ENCODE measurements at places on chromosomes 7 and 10. TPM values are rescaled to one million over a fixed set of nuclear protein-coding genes. Genes with fewer than 3 reads are reported as not detected.
A peak's percentile ranks its signal among the peaks of the same experiment; 100 is the strongest.

DNA sequence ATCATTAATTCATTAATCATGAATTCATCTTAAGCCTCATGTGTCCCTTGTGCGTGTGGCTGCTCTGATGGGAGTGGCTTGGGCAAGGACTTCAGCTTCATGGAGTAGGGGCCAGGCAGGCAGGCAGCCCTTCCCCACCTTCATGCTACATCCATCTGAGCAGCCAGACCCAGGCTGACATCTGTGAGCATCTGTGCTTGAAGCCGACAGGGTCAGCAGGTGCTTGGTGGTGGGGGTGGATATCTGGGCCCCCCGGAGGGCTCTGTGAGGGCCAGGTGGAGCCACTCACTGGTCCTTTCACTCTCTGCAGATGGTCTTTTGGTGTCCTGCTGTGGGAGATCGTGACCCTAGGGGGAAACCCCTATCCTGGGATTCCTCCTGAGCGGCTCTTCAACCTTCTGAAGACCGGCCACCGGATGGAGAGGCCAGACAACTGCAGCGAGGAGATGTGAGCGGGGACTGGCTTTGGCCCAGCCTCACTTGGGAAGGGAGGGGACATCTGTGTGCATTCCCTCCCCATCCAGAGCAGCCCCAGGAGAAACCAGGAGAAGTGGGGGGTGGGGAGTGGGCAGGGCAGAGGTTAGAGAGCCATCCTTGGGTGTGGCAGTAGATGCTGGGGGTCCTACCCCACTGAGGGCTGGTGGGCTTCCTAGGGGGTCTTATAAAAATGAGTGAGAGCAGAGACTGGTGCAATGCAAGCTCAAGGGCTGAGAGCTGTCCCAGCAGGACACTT is 14.7 kb upstream of the CSGALNACT2 start:
- DNase-seq, result no peak

- no peak for DNase-seq
Measured at GRCh38 chr10:49254556-49255318, 44.2 kb upstream of the C10orf71 start.

DNA sequence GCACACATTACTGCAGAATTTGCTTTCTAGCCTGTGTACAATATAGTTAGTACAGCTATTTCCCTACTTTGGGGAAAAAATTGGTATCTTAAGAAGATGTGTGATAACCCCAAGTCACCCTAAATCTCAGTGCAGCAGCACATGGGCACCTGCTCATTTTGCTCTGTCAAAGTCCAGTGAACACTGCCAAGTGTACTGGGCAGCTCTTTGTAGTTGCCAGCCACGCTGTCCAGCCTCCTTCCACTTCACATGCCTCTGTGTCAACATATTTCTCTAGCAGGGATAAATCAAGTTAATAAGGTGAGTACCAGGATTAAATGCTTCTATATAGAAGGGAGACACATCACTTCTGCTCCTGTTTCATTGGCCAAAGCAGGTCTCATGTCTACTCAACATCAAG is 87.1 kb upstream of the CDC14C start:
- DNase-seq, result no peak

GRCh38 chr10:93333278-93333978 is 148.7 kb downstream of the MYOF start:
- DNase-seq, result no peak

DNA sequence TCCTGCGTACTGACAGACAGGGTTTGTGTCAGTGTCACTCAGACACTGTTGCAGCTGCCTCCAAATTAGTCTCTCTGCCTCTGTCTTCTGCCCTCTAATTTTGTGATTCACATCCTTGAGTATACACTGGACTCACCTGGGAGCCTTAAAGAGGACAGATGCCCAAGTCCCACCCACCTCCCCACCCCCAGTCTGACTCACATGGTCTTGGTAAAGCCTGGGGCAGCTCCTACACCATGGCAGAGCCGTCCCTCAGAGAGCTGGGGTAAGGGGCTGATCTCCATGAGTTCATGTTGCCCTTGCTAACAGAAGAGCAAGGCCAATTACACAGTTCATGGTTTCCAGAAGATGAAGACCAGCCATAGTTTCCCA is 197.6 kb upstream of the STK17A start:
- no peak for DNase-seq

DNA sequence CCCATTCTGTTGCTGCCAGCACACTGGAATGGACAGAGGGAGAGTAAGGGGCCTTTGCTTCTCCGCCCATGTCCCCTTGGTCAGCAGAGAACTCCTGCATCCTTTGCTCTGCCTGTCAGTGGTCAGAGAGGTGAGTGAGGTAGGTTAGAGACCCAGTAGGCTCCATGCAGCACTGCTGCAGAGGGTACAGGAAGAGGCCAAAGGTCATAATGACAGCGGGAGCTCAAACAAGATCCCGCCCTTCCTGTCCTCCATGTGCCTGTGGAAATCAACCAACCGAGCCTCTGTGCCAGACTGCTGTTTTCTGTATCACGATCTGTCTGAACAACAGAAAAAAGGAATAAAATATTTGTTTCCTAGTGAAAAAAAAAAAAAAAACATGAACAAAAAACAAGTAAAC is 81.4 kb downstream of the ZNF33B start:
- no peak for DNase-seq

DNA sequence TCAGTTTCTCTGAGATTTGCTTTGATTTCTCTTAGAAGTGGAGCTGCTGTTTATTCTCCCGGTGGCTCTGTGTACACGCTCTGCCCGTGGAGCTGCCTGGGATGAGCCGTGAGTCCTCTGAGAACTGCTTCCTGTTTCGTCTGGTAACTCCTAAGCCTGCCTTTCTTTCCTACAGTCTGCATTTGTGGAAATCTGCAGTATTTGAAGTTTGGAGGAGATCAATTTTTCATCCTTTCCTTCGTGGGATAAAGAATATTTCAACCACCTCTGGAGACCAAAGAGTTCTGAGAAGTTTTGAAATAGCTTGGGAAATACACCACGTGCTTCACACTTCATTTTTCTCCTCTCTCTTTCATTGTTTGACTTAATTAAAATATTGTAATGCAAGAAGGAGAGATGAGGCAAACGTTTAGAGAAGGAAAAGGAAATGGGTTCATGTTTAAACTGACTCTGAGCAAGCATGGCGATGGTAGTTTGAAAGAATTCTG is 311.9 kb downstream of the LRMDA start:
- DNase-seq, result no peak

DNA sequence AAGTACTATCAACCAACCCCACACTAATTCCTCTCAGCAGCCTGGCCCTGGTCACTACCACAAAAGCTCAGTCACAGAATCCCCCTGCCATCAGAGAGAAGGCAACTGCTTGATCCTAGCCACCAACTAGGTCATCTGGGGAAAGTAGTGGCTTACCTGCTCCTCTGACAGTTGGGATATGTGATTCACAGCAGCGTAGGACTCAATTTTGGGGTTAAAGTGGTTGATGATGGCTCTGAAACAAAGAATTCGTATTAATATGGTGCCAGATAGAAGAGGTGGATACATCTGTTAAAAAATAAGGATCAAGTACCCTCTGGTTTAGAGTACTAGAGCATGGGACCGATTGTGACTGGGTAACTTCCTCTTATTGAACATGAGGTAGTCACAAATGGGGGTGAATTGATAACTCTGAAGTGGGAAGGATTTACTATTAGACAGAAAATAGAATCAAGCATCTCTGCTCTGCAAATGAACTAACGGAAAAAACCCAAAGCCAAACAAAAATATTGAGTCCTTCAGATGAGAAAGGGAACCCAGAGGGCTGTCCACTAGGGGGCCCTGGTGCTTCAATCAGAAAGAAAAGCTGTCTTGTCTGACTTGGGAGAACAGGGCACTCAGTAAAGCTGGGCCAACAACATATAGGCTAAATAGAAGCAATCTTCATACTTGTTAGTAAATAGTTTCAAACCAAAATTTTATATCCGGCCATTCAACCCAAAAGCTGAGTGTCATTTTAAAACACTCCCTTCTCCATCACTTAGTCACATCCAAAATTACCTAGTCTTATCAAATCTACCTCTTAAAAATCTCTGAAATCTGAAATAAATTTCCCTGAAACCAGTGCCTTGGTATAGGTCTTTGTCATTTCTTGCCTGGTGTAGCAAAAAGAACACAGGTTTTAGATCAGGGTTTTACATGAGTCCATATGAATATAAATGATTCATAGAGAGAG is 45.9 kb upstream of the KCNIP2 start:
- DNase-seq, result peak; percentile 57

DNA sequence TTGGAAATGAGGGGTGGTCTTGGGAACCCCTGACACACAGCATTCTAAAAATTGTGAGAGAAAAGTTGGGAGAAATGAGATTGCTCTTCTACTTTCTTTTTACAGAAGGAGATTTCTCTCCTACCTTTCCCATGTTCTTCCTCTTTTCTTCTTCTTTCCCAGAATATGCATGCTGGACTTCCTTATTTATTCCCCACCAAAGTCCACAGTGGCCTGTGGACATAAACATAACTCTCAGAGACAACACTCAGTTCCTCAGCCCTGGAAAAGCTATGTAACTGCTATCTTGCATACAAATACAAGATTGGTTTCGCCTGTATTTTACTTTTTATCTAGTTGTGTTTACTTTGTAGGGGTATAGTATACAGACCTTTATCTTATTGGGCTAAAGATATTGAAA is 54.6 kb upstream of the C1GALT1 start:
- no peak for DNase-seq

NPVF gene
- not detected for total RNA-seq

DNA sequence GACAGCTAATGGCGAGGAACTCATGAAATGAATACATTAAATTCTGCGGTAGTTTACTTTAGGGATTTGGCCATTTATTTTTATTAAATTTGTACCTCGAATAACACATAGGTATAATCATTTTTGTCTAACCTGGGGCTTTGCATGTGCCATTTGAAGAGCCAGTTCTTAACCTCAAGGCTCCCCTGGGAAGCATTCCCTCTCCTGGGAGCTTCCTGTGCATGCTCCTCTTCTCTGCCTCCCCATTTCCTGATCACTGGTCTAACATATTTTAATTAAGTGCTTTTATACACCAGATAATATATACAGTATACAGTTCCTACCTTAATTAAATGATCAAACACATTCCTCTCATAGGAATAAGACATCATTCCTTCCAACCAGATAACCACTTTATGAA is 183.9 kb upstream of the FZD1 start:
- DNase-seq, result no peak

- DNase-seq, result no peak
Measured at GRCh38 chr10:119642556-119643111, 8.5 kb upstream of the BAG3 start.

GRCh38 chr7:32061346-32061745 is 8.9 kb downstream of the PDE1C start:
- no peak for DNase-seq

HABP2 gene
- 0.31 TPM for total RNA-seq

LRRD1 gene
- 0.78 TPM for total RNA-seq

DNA sequence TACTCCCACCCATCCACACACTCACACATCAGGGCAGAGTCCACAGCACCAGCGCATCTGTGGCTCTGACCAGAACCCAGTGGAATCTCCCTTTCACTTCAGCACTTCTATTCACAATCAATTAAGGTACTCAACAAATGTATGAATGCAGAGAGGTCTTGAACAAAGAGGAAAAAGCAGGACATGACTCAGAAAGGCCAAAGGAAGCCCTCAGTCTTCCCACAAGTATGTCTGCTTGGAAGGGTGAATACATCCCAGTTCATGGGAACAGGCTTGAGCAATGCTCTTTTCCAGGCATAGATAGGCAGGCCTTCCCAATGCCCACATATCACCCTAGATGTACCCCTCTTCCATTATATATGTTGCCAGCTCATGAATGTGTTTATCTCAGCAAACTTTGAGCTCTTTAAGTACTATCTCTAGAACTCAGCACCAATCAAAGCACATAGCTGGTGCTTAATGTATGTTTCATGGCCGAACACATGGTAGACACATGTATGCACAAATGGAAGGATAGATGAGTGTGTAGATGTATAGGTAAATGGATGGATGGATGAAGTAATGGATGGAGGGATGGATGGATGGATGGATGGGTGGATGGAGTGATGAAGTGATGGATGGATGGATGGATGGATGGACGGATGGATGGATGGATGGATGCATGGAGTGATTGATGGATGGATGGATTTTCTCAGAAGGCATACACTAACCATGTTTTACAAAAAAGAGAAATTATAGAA is 507.6 kb downstream of the GRID1 start:
- no peak for DNase-seq

DNA sequence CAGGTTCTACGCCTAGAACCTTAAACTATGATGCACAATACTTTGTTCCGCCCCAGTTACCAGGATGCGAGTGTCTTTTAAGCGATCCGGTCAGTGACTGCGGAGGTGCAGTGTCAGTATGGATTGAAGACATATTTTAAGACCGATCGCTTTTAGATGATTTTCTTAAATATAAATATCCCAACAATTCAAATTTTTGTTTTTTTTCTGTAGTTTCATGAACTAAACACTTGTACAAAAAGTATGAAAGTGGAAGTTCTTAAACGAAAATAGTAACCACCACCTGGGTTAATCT is 835 bp downstream of the COMMD3 start:
- DNase-seq, result no peak

GRID2IP gene
- 1.2 TPM for total RNA-seq

NAT16 gene
- total RNA-seq, result 1.2 TPM

- DNase-seq, result no peak
Measured at GRCh38 chr10:118978316-118978997, 51.1 kb upstream of the NANOS1 start.

AOAH gene
- total RNA-seq, result 3.6 TPM

SYPL1 gene
- total RNA-seq, result 52.4 TPM

TMEM270 gene
- not detected for total RNA-seq

DNA sequence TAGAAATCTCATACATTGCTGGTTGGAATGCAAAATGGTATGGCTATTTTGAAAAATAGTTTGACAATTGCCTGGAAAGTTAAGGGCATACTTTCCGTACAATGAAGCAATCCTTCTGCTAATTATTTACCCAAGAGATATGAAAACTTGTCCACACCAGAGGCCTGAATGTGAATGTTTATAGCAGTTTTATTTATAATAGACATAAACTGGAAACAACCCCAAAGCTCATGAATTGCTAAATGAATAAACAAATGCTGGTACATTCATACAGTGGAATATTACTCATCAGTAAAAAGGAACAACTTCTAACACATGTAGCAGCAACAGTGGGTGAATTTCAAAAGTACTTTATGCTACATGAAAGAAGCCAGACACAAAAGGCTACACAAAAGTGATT is 42.7 kb downstream of the MMRN2 start:
- DNase-seq, result no peak

DNA sequence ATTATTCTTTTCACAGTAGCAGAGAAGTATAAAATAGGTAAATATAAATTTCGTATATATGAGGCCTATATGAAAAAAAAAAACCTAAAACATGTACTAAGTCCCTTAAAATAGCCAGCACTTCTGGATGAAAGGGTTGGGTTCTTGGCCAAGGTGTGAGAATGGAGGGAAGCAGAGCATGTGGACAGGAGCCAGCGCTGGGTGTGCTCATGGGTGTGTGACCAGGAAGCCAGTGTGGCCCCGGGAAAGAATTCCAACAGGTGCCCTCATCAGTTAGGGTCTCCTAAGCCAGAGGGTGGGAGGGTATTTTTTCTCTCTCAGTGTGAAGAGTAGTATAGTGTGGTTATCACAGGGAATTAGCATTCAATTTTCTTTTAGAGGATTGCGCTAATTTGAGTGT is 401.9 kb upstream of the IGFBP3 start:
- DNase-seq, result no peak

- no peak for DNase-seq
Measured at GRCh38 chr7:50281680-50282445, 22.7 kb upstream of the IKZF1 start.

- DNase-seq, result no peak
Measured at GRCh38 chr7:34776748-34777358, 118.8 kb downstream of the NPSR1 start.
